ENCODE measurements at places on chromosomes 3 and 15. TPM values are rescaled to one million over a fixed set of nuclear protein-coding genes. Genes with fewer than 3 reads are reported as not detected.

The CD47 gene
- polyA plus RNA-seq = 166 TPM

The FGF7 gene
- 0.23 TPM for polyA plus RNA-seq

The FSTL1 gene
- 0.44 TPM for polyA plus RNA-seq

- DNase-seq = no peak
Observed at GRCh38 chr3:168157903-168158302, 62.2 kb upstream of the GOLIM4 start.

- no peak for DNase-seq
Observed at GRCh38 chr15:52417521-52417920, 111.2 kb downstream of the MYO5A start.

DNA sequence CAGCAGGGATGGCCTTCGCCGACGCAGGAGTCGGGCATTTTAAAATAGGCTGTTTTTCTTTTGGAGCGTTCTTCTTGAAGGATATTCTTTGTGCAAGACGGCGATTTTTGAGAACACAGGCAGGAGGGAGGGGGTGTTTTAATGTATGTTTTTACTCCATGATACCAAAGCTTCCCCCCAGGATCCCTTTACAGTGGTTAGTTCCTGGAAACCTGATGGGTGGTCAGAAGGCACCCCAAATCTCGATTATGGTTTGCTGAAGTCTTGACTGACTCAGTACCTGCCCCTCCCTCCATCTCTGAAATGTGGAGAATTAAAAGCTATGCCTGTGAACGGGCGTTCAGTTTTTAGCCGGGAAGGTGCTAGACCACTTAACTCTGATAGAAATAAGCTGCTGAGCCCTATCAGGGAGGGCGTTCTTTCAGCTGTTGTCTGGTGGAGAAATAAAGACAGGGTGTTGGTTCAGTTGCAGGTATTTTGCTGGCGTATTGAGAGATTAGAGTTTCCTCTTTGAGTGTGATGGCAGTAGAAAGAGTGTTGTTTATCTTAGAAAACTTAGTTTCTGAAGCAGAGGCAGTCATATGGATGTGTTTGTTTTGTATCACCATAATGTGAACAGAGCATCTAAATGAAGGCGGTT is 3.4 kb downstream of the IGF1R start:
- no peak for DNase-seq

GRCh38 chr15:50544368-50544767 is 2.1 kb downstream of the USP50 start:
- DNase-seq = no peak
